ENCODE measurements at places on chromosomes 13 and 19. TPM values are rescaled to one million over a fixed set of nuclear protein-coding genes. Genes with fewer than 3 reads are reported as not detected.

DNA sequence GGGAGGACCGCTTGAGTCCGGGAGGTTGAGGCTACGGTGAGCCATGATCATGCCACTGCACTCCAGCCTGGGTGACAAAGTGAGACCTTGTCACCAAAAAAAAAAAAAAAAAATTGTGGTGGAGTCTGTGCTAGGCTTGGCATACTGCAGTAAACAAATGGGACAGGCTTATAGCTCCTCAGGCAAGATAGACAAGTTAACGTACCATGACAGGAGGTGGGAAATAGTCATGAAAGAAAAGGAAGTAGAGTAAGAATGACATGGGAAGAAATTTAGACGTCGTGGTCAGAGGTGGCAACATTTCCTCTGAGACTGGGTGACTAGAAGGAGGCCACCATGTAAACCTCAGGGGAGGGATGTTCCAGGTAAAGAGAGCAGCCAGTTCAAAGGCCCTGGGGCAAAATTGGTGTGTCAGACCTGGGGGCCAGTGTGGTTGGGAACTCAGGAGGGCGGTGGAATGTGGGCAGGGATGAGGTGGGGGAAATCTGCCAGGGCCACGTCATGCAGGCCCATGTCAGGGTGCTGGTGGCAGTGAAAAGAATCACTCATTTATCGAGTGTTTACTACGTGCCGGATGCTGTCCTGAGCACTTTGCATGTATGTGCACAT, 5.6 kb downstream of the SNRPA start:
- H3K4me3 ChIP-seq, result no peak overlapping the region
- DNase-seq, result no peak
- H3K36me3 ChIP-seq, result no peaks in the 10 kb centered on the region

GRCh38 chr19:53182202-53182601, 11.0 kb downstream of the ZNF665 start:
- no peak overlapping the region for H3K4me3 ChIP-seq
- H3K27me3 ChIP-seq, result no peaks in the 10 kb centered on the region
- H3K36me3 ChIP-seq, result no peaks in the 10 kb centered on the region
- no peak for DNase-seq
- no peak overlapping the region for H3K27ac ChIP-seq

The LGALS14 gene
- not detected for polyA plus RNA-seq

The TTYH1 gene
- polyA plus RNA-seq, result 0.25 TPM

DNA sequence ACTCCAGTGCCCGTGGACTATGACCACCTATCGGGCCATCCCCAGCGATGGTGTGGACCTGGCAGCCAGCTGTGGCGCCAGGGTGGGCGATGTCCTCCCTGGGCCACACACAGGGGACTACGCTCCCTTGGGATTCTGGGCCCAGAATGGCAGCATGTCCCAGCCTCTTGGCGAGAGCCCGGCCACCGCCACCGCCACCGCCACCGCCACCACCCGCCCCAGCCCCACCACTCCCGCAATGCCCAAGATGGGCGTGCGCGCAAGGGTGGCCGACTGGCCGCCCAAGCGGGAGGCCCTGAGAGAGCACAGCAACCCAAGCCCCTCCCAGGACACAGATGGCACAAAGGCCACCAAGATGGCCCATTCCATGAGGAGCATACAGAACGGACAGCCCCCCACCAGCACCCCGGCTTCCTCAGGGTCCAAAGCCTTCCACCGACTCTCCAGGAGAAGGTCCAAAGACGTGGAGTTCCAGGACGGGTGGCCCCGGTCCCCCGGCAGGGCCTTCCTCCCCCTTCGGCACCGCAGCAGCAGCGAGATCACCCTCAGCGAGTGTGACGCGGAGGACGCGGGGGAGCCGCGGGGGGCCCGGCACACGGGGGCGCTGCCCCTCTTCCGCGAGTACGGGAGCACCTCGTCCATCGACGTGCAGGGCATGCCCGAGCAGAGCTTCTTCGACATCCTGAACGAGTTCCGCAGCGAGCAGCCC, 142.3 kb downstream of the DPF1 start:
- H3K36me3 ChIP-seq, result no peaks in the 10 kb centered on the region
- H3K4me1 ChIP-seq, result no peaks in the 10 kb centered on the region
- no peak overlapping the region for H3K4me3 ChIP-seq
- no peak for DNase-seq

DNA sequence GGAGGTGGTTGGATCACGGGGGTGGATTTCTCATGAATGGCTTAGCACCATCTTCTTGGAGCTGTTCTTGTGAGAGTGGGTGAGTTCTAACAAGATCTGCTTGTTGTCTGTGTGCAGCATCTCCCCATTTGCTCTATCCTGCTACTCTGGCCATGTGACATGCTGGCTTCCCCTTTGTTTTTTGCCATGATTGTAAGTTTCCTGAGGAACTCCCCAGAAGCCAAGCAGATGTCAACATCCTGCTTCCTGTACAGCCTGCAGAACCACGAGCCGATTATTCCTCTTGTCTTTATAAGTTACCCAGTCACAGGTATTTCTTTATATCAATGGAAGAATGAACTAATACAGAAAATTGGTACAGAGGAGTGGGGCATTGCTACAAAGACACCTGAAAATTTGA, 2.3 kb upstream of the SIGLEC12 start:
- no peak overlapping the region for H3K4me3 ChIP-seq
- no peaks in the 10 kb centered on the region for H3K4me1 ChIP-seq
- DNase-seq, result no peak
- H3K27ac ChIP-seq, result no peak overlapping the region
- H3K27me3 ChIP-seq, result no peaks in the 10 kb centered on the region
- H3K36me3 ChIP-seq, result no peaks in the 10 kb centered on the region

The EBI3 gene
- 1.1 TPM for polyA plus RNA-seq

The TDRD3 gene
- 22.0 TPM for polyA plus RNA-seq

- no peak for DNase-seq
- no peak overlapping the region for H3K4me3 ChIP-seq
- H3K4me1 ChIP-seq, result no peaks in the 10 kb centered on the region
- H3K27ac ChIP-seq, result no peak overlapping the region
These were observed 272.7 kb downstream of the DIAPH3 start for GRCh38 chr13:59891053-59891452.

- H3K36me3 ChIP-seq, result no peaks in the 10 kb centered on the region
- DNase-seq, result no peak
- no peak overlapping the region for H3K4me3 ChIP-seq
- H3K27ac ChIP-seq, result no peak overlapping the region
- H3K27me3 ChIP-seq, result no peaks in the 10 kb centered on the region
These were observed 15.3 kb downstream of the TNFSF14 start for GRCh38 chr19:6654347-6655310.

The GGACT gene
- polyA plus RNA-seq, result 2.7 TPM

DNA sequence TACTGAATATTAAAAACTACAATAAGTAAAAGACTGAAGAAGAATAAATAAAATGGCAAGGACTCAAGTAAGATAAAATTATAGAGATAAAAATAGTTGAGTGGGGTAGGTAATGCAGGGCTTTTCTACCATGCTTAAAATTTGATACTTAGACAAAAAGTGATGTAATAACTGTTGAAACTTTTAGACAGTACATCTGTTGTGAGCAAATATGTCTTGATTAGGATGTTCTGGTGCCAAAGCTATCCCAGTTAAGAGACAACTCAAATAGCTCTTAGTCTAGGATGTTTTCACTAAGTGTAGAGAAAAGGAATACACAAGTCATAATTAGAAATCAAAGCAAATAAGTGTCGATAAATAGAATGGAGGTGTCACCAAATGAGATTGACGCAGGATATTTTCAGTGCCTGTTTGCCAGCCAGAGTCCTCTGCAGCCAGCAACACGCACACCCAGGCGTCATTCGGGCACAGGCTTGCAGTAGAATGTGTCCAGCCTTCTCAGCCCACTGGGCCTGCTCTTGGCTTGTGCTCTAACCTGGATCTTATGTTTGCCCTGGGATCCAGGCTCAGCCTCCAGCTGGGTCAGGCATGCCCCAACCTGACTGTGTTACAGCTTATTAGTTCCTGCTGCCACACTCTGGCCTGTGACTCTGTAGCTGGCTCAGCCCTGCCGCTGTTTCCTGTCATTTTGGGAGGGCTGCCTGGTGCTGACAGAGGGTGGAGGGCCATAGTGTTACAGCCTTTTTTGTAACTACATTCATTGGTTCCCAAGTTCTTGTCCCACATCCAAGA, 766.2 kb downstream of the PCDH17 start:
- no peaks in the 10 kb centered on the region for H3K4me1 ChIP-seq
- H3K27ac ChIP-seq, result no peak overlapping the region
- DNase-seq, result no peak
- no peaks in the 10 kb centered on the region for H3K36me3 ChIP-seq
- no peak overlapping the region for H3K4me3 ChIP-seq

GRCh38 chr19:19471682-19472081, 43.7 kb downstream of the TSSK6 start:
- H3K4me1 ChIP-seq, result peaks cover 12% of the 10 kb centered on the region
- H3K36me3 ChIP-seq, result no peaks in the 10 kb centered on the region
- no peak overlapping the region for H3K4me3 ChIP-seq
- no peak overlapping the region for H3K27ac ChIP-seq

- H3K27me3 ChIP-seq, result no peaks in the 10 kb centered on the region
- peak overlapping the region; percentile 96 for H3K27ac ChIP-seq
- DNase-seq, result peak; percentile 67
- H3K4me3 ChIP-seq, result peak overlapping the region; percentile 91
- no peaks in the 10 kb centered on the region for H3K36me3 ChIP-seq
- H3K4me1 ChIP-seq, result peaks cover 14% of the 10 kb centered on the region
These were observed 822 bp upstream of the ZBTB7A start for GRCh38 chr19:4067396-4068046.

- H3K27ac ChIP-seq, result no peak overlapping the region
- no peak overlapping the region for H3K4me3 ChIP-seq
- H3K27me3 ChIP-seq, result no peaks in the 10 kb centered on the region
- DNase-seq, result no peak
These were observed 115.4 kb downstream of the FLT1 start for GRCh38 chr13:28379371-28380083.

GRCh38 chr13:40597735-40598365, 68.6 kb downstream of the FOXO1 start:
- H3K27ac ChIP-seq, result no peak overlapping the region
- no peaks in the 10 kb centered on the region for H3K36me3 ChIP-seq
- no peak for DNase-seq
- H3K27me3 ChIP-seq, result no peaks in the 10 kb centered on the region

The ZNF549 gene
- 4.0 TPM for polyA plus RNA-seq

GRCh38 chr19:44988896-44989556, 12.2 kb upstream of the RELB start:
- no peak overlapping the region for H3K27ac ChIP-seq
- H3K4me1 ChIP-seq, result no peaks in the 10 kb centered on the region
- no peak overlapping the region for H3K4me3 ChIP-seq
- no peaks in the 10 kb centered on the region for H3K27me3 ChIP-seq
